GM23338 (cell line): ENCODE measurements at places on chromosomes 3 and 15.

DNA sequence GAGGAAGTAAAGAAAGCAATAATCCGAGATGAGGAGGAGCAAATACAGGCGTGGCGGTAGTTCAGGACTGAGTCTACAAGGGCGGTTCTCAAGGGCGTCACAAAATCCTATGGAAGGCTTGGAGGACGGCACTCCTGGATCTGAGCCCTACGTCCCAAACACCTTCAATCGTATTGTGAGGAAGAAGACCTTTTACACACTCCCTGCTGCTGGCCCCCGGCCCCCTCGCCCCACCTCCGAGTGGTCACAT is 747 bp downstream of the PLD1 start:
- no peaks in the 10 kb centered on the region for H3K4me1 ChIP-seq
- peaks cover 42% of the 10 kb centered on the region for H3K27me3 ChIP-seq
- no peaks in the 10 kb centered on the region for H3K36me3 ChIP-seq
- H3K4me3 ChIP-seq: peak overlapping the region; percentile 89

DNA sequence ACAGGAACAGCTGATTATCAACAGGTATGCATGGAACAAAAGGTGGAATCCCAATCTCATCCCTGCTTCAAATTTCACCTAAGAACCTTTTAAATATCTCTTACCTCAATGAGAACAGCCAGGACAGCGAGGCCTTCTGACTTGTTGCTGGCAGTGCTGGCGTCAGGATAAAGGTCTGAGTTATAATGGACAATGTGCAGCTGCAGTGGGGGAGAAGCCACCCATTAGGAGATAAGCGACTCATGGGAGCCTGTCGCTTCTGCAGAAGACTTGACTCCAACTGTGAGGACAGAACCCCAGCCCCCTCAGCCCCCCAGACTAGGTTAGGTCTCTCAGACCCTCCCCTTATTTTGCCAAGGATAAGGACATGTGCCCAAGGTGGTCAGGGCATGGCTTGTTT is 39.7 kb downstream of the CA12 start:
- DNase-seq: no peak
- no peaks in the 10 kb centered on the region for H3K36me3 ChIP-seq
- H3K4me1 ChIP-seq: peaks cover 27% of the 10 kb centered on the region
- H3K4me3 ChIP-seq: no peak overlapping the region
- no peaks in the 10 kb centered on the region for H3K27me3 ChIP-seq

DNA sequence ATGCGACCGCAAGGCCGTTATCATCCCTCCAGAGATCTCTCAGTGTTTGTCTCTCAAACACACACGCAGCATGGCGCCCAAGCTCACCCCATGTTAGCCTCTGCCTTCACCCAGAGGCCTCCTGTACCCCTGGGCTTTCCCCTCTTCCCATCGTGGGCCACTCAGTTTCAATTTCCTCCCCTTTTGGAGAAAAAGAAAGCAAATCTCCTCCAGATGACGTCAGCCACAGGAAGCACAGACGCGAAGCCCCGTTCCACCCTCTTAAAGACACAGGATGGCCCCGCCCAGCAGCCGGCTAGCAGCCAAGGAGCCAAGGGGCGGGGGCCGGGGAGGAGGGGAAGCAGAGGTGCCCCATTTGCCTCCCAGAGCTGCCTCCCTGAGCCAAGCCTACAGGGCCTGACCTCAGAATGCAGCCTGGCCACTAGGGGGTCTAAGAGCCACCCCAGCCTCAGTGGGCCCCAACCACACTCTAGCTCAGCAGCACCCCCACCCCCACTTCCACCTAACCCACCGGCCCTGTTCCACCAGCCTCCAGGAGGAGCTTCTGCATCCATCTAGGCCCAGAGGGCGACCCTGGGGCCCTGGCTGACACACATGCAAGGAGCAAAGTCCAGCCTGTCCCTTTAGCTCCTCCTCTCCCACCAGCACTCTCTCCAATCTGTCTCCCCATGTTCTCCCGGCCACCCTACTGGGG is 26.5 kb downstream of the ATRIP start:
- no peaks in the 10 kb centered on the region for H3K27me3 ChIP-seq
- peaks cover 26% of the 10 kb centered on the region for H3K4me1 ChIP-seq
- H3K36me3 ChIP-seq: 0 out of 2 replicates have a peak, but pooled peaks cover 2% of the 10 kb centered on the region
- H3K27ac ChIP-seq: peak overlapping the region; percentile 98
- H3K4me3 ChIP-seq: peak overlapping the region; percentile 60
- DNase-seq: peak; percentile 99

DNA sequence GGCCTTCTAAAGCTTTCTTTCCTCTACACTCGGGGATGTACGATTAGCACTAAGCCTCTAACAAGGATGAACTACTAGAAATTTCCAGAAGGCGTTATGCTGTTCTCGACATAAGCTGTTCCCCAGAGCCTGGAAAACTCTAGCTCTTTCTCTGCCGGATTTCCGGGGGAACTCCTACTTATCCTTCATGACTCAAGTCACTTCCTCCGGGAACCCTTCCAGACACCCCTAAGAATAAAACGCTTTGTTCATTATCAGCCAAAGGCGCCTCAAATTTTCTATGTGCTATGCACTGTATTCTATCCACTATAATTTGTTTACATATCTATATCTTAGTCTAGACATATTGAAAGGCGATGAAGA is 455 bp upstream of the SNAP23 start:
- H3K27ac ChIP-seq: peak overlapping the region; percentile 89
- peak; percentile 36 for DNase-seq
- peaks cover 36% of the 10 kb centered on the region for H3K4me1 ChIP-seq
- H3K27me3 ChIP-seq: no peaks in the 10 kb centered on the region
- peak overlapping the region; percentile 76 for H3K4me3 ChIP-seq

- no peaks in the 10 kb centered on the region; the same call in 1 of the 2 replicates for H3K36me3 ChIP-seq
- H3K27ac ChIP-seq: no peak overlapping the region
- DNase-seq: no peak
- no peak overlapping the region for H3K4me3 ChIP-seq
Observed at GRCh38 chr3:141237701-141238521, 6.3 kb downstream of the PXYLP1 start.

- H3K4me1 ChIP-seq: peaks cover 14% of the 10 kb centered on the region; the same call in 1 of the 2 replicates
- H3K36me3 ChIP-seq: peaks cover 3% of the 10 kb centered on the region; the same call in 1 of the 2 replicates
- DNase-seq: no peak
- no peak overlapping the region for H3K27ac ChIP-seq
- H3K27me3 ChIP-seq: no peaks in the 10 kb centered on the region
- no peak overlapping the region for H3K4me3 ChIP-seq
Observed at GRCh38 chr3:33003308-33003707, 51.9 kb downstream of the CCR4 start.

DNA sequence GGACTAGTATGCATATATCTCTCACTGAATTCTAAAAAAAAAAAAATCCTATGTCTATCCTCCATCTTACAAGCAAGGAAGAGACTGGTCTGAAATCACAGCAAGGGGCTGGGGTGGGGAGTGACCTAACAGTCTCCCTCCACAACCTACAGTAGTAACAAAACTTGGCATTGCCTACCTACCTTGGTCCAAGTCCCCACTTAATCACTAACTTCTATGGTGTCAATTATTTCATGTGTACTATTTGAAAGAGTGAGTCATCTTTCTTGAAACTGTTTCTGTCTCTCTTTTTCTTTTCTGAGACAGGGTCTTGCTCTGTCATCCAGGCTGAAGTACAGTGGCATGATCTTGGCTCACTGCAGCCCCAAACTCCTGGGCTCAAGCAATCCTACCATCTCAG is 36.8 kb downstream of the CHAC1 start:
- no peaks in the 10 kb centered on the region for H3K27me3 ChIP-seq
- no peak for DNase-seq
- H3K27ac ChIP-seq: no peak overlapping the region; the same call in 1 of the 2 replicates
- peaks cover 12% of the 10 kb centered on the region; the same call in 1 of the 2 replicates for H3K4me1 ChIP-seq
- no peak overlapping the region for H3K4me3 ChIP-seq

DNA sequence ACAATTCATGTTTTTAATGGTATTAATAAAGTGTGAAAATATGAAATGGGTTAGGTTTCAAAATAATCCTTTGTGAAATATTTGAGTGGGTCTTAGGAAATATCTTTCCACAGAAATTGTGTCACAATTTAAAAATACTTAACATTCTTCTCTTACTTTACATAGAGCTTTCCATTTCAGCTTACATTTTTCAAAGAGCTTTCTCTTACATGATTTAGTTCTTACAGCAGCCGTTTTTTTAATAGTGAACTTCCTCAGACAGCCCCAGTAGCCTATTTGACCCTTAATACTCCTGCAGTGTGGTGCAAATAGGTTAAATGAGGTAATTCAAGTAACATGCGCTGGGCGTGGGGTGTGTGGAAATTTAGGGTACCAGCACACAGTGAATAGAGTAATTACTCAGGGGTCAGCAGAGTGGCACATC is 21.8 kb downstream of the P2RY12 start:
- no peak overlapping the region for H3K27ac ChIP-seq
- no peaks in the 10 kb centered on the region for H3K36me3 ChIP-seq
- no peak for DNase-seq
- no peak overlapping the region for H3K4me3 ChIP-seq

DNA sequence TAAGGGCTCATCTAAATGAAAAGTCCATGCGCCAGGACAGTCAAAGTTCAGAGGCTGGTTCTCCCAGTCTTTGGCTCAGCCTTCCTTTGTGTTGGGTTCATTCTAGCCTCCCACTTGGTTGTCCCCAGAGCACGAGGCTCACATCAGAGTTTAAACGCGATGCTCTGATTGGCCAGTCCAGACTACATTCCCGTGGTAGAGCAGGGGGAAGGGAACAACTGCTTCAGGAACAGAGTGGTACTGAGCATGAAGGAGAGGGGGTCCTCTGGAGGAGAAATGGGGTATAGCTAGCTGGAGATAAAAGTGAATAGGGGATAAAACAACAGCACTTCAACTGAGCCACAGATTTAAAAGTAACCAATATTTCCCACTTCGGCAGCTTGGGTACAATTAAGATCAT is 32.2 kb downstream of the ANAPC13 start:
- no peaks in the 10 kb centered on the region for H3K4me1 ChIP-seq
- H3K27ac ChIP-seq: no peak overlapping the region
- DNase-seq: peak; percentile 89
- H3K36me3 ChIP-seq: no peaks in the 10 kb centered on the region
- no peak overlapping the region for H3K4me3 ChIP-seq
- H3K27me3 ChIP-seq: no peaks in the 10 kb centered on the region

DNA sequence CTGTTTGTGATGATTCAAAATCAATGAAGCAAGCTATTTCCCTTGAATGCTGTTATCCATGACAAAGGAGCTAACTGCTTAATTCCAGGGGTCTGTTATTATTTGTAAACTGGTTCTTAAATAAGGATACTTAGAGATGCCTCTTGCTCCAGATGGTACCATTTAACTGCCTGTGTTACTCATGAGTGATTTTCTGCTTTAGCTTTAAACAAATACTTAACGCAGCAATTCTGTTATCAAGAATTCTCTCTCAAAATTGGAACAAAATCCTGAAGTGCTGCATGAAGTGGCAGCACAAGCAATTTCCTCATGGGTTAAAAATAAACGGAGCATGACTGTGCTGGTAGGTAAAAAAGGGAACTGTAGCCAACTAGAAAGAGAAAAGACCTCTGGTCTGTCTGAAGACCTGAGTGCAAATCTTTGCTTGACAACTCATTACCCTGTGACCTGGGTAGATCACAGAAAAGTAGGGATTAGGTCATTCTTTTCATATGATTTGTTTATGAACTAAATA is 62.5 kb upstream of the GBE1 start:
- no peak overlapping the region for H3K4me3 ChIP-seq
- no peaks in the 10 kb centered on the region for H3K36me3 ChIP-seq
- peak; percentile 55 for DNase-seq
- H3K4me1 ChIP-seq: peaks cover 14% of the 10 kb centered on the region
- 0 out of 2 replicates have a peak overlapping the region, but pooled peaks have one; percentile 41 for H3K27ac ChIP-seq
